ENCODE measurements at places on chromosomes 7 and 10.

- H3K27me3 ChIP-seq = no peaks in the 10 kb centered on the region
- H3K4me3 ChIP-seq = peak overlapping the region; percentile 89
- peak overlapping the region; percentile 89 for H3K27ac ChIP-seq
- peaks cover 41% of the 10 kb centered on the region for H3K36me3 ChIP-seq
- DNase-seq = peak; percentile 76
- H3K4me1 ChIP-seq = peaks cover 10% of the 10 kb centered on the region
Measured at GRCh38 chr10:70816220-70816894, 609 bp downstream of the SGPL1 start.

DNA sequence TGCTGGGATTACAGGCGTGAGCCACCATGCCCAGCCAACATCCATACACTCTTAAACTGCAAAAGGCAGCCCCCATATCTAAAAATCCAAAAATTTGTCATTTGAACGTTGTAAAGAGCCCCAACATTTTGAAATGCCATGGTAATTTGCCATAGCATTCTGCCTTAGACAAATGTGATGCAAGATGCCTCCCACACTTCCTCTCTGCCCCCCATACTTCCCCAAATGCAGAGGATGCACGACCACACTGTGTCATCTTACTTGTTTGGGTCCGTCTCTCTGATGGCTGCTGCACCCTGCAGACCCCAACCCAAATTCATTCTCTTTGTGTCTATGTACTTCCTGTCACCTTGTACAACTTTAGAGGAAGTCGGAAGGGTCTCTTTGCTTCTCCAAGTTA is 1125.6 kb upstream of the AUTS2 start:
- H3K27ac ChIP-seq = no peak overlapping the region
- H3K4me1 ChIP-seq = no peaks in the 10 kb centered on the region
- DNase-seq = no peak
- no peak overlapping the region for H3K4me3 ChIP-seq
- H3K36me3 ChIP-seq = no peaks in the 10 kb centered on the region

GRCh38 chr10:88292185-88292514 is 291.0 kb downstream of the RNLS start:
- DNase-seq = no peak
- H3K27ac ChIP-seq = no peak overlapping the region
- no peaks in the 10 kb centered on the region for H3K4me1 ChIP-seq
- H3K36me3 ChIP-seq = no peaks in the 10 kb centered on the region

GRCh38 chr7:30303312-30304039 is 19.1 kb downstream of the ZNRF2 start:
- H3K4me1 ChIP-seq = 0 out of 2 replicates have a peak, but pooled peaks cover 3% of the 10 kb centered on the region
- no peak for DNase-seq
- no peak overlapping the region for H3K27ac ChIP-seq

DNA sequence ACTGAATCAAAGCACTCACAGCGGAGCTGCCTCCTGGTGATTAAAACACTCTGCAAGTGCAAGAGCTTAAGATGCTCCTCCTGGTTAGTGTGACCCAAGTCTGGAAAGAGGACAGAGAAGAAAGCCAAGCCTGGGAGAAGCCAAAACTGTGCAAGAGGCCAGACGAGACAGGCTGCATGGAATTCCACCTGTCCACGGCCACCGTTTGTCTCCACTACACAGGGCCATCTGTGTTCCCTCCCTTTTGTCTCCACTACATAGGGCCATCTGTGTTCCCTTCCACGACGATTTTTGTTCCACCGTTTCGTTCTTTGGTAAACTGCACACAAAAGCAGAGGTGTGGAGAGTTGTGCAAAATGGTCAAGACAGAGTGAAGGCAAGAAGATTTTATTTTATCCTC is 233.0 kb downstream of the DIP2C start:
- H3K36me3 ChIP-seq = peaks cover 16% of the 10 kb centered on the region
- H3K4me1 ChIP-seq = peaks cover 10% of the 10 kb centered on the region
- H3K27ac ChIP-seq = no peak overlapping the region
- no peaks in the 10 kb centered on the region for H3K27me3 ChIP-seq
- no peak overlapping the region for H3K4me3 ChIP-seq

GRCh38 chr10:48455392-48456151 is 149.1 kb downstream of the MAPK8 start:
- DNase-seq = peak; percentile 36
- H3K27me3 ChIP-seq = no peaks in the 10 kb centered on the region
- no peaks in the 10 kb centered on the region for H3K4me1 ChIP-seq
- H3K4me3 ChIP-seq = no peak overlapping the region
- no peaks in the 10 kb centered on the region for H3K36me3 ChIP-seq

- peaks cover 9% of the 10 kb centered on the region for H3K4me1 ChIP-seq
- DNase-seq = no peak
Measured at GRCh38 chr7:90267263-90267858, 22.4 kb downstream of the CFAP69 start.

- H3K4me3 ChIP-seq = no peak overlapping the region
- H3K27me3 ChIP-seq = no peaks in the 10 kb centered on the region
- no peak for DNase-seq
Measured at GRCh38 chr7:120833546-120833945, 24.4 kb downstream of the TSPAN12 start.

GRCh38 chr10:24428410-24428782 is 219.5 kb downstream of the KIAA1217 start:
- no peak for DNase-seq
- H3K27ac ChIP-seq = peak overlapping the region; percentile 26
- H3K4me3 ChIP-seq = no peak overlapping the region
- peaks cover 12% of the 10 kb centered on the region for H3K4me1 ChIP-seq

DNA sequence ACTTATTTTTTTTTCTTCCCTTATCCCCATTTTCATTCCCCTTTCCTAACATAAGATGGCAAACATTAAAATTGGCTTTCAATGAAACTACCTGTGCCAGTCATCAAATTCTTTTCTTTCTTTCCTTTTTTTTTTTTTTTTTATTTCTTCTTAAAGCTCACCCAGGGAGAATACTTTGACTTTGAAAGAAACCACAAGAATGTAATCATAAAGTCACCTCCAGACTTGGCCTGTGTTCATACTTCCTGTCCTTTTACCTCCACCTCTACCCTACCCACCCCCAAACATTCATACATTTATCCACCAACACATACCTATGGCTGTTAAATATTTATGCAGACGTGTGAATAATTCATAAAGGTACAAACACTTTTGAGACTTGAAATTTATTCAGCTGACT is 254.6 kb downstream of the SLC25A13 start:
- H3K4me1 ChIP-seq = peaks cover 20% of the 10 kb centered on the region
- H3K36me3 ChIP-seq = no peaks in the 10 kb centered on the region

DNA sequence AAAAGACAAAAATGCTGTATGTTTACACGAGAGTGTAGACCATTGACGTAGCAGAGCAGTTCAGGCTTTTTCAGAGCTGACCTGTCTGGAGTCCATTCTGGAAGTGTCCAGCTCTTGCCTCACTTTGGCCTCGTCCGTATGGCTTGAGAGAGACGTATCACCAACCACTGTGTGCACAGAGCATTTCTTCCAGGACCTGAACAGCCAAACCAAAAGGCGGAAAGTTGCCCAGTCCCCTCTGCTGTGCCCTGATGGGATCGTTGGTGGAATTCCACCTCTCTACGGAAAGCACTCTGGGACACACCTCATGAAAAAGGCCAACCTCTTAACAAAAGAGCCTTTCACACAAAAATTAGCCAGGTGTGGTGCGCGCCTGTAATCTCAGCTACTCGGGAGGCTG is 184.7 kb upstream of the SH2B2 start:
- no peaks in the 10 kb centered on the region for H3K27me3 ChIP-seq
- no peak for DNase-seq
- H3K36me3 ChIP-seq = peaks cover 37% of the 10 kb centered on the region
- H3K27ac ChIP-seq = no peak overlapping the region
- H3K4me3 ChIP-seq = no peak overlapping the region
- no peaks in the 10 kb centered on the region for H3K4me1 ChIP-seq

DNA sequence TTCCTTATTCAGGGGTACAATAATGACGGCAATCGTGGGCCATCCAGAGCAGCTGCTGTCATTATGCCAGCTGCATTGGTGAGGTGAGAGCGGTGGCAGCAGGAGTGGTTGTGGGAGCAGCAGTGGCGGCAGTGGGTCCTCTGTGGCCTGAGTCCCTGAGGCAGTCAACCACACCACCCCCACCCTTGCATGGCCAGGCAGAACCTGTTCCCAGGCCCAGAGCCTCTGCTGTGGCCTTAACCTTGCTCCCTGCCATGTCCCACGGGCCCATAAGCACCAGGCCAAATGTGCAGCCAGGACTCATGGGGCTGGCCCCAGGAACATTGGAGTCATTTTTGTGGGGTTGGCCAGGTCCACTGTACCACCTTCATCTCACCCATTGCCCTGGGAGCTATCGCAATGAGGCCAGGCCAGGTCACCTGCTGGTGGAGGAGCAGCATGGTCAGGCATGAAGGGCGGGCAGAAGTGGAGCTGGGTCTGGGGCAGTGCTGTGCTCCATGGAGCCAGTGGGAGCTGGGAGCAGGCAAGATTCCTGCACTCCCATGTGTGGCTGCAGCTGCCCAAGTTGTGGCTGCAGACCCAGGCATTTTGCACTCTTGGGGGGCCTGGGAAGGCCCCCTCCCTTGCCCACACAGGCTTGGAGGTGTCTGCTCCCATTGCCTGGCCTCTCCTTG is 213.5 kb downstream of the GPR158 start:
- no peak overlapping the region for H3K27ac ChIP-seq
- no peak overlapping the region for H3K4me3 ChIP-seq
- H3K4me1 ChIP-seq = no peaks in the 10 kb centered on the region
- no peaks in the 10 kb centered on the region for H3K36me3 ChIP-seq

GRCh38 chr7:141097430-141097829 is 23.6 kb downstream of the TMEM178B start:
- H3K27me3 ChIP-seq = no peaks in the 10 kb centered on the region
- no peaks in the 10 kb centered on the region for H3K4me1 ChIP-seq
- DNase-seq = no peak
- no peak overlapping the region for H3K4me3 ChIP-seq
- no peak overlapping the region for H3K27ac ChIP-seq

DNA sequence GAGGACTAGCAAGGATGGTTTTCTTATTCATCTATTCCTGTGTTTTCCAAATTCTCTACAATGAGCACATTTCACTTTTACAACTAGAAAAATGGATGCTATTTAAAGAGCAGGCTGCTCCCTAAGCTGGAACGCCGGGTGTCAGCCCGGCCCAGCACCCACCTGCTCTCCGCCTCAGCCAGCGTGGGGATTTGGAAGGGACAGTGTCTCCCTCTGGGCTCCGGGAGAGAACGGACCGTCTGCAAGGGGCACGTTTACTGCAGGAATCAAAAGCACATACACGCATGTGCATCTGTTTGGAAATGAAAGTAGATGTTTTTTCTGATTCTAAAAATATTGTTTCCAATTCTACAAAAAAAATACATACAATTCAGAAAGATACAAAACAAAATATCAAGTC is 2.3 kb upstream of the JAKMIP3 start:
- DNase-seq = no peak
- no peaks in the 10 kb centered on the region for H3K36me3 ChIP-seq
- no peak overlapping the region for H3K27ac ChIP-seq
- H3K27me3 ChIP-seq = no peaks in the 10 kb centered on the region

GRCh38 chr7:7805511-7806153 is 87.2 kb upstream of the RPA3 start:
- no peaks in the 10 kb centered on the region for H3K27me3 ChIP-seq
- no peaks in the 10 kb centered on the region for H3K36me3 ChIP-seq
- H3K4me3 ChIP-seq = no peak overlapping the region
- no peak for DNase-seq
- peaks cover 4% of the 10 kb centered on the region for H3K4me1 ChIP-seq

GRCh38 chr10:85603151-85603940 is 763.2 kb downstream of the GRID1 start:
- no peaks in the 10 kb centered on the region for H3K36me3 ChIP-seq
- no peak overlapping the region for H3K27ac ChIP-seq
- peak; percentile 78 for DNase-seq
- peaks cover 16% of the 10 kb centered on the region for H3K4me1 ChIP-seq
- no peaks in the 10 kb centered on the region for H3K27me3 ChIP-seq
- no peak overlapping the region for H3K4me3 ChIP-seq

DNA sequence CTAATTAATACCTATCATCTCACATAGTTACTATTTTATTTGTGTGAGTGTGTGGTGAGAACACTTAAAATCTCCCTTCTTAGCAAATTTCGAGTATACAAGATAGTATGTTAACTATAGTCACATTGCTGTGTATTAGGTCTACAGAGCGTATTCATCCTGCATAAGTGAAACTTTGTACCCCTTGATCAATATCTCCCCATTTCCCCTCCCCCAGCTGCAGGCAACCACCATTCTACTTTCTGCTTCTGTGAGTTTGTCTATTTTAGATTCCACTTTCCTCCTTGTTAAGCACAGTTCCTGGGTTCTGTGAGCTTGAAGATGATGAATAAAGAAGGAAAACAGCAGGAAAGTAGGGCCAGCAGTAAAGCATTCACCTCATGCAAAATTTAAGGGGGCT is 42.4 kb downstream of the MRPS33 start:
- H3K36me3 ChIP-seq = no peaks in the 10 kb centered on the region
- DNase-seq = no peak
- H3K27me3 ChIP-seq = no peaks in the 10 kb centered on the region
- H3K4me3 ChIP-seq = no peak overlapping the region
- H3K27ac ChIP-seq = no peak overlapping the region

GRCh38 chr7:140229591-140230515 is 53.1 kb upstream of the KDM7A start:
- peaks cover 9% of the 10 kb centered on the region for H3K4me1 ChIP-seq
- H3K27me3 ChIP-seq = peaks cover 37% of the 10 kb centered on the region
- peak overlapping the region; percentile 8 for H3K4me3 ChIP-seq
- H3K27ac ChIP-seq = no peak overlapping the region

- no peaks in the 10 kb centered on the region for H3K27me3 ChIP-seq
- H3K4me1 ChIP-seq = peaks cover 89% of the 10 kb centered on the region
- H3K36me3 ChIP-seq = no peaks in the 10 kb centered on the region
- no peak overlapping the region for H3K27ac ChIP-seq
- H3K4me3 ChIP-seq = no peak overlapping the region
- peak; percentile 50 for DNase-seq
Measured at GRCh38 chr10:85645926-85646711, 720.5 kb downstream of the GRID1 start.

GRCh38 chr10:80281292-80281691 is 8.2 kb downstream of the MAT1A start:
- no peak for DNase-seq
- no peak overlapping the region for H3K4me3 ChIP-seq
- no peaks in the 10 kb centered on the region for H3K36me3 ChIP-seq
- H3K27me3 ChIP-seq = no peaks in the 10 kb centered on the region
- no peak overlapping the region for H3K27ac ChIP-seq
- H3K4me1 ChIP-seq = no peaks in the 10 kb centered on the region

- no peaks in the 10 kb centered on the region for H3K36me3 ChIP-seq
- H3K4me3 ChIP-seq = no peak overlapping the region
- no peak overlapping the region for H3K27ac ChIP-seq
Measured at GRCh38 chr7:7490003-7490402, 45.7 kb downstream of the COL28A1 start.

DNA sequence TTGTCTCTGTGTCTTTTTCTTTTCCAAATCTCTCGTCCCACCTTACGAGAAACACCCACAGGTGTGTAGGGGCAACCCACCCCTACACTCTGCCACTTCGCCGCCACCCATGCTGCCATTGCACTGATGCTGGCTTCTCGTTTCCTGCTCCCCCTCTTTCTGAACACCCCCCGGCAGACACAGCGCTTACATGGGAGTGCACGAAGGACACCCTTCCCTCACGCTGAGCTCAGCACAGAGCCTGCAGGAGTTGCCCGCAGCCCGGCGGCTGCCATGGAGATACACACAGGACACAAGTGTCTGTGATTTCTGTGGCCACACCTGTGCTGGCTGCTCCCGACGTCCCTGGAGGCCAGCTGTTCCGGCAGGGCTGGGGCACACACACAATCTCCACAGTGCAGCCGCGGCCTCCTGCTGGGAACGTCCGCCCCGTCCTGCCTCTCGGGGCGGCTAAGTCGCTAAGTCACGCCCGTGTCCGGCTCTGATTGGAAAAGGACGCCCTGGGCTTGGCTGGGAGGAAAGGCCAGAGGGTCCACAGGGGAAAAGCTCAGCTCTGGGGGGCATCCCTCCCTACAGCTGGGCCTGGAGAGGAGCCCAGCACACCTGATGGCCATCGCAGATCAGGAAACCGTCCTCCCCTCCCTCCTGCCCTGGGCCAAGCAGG is 349.8 kb downstream of the PTPRN2 start:
- H3K27me3 ChIP-seq = no peaks in the 10 kb centered on the region
- no peak overlapping the region for H3K27ac ChIP-seq
- no peak for DNase-seq
- no peak overlapping the region for H3K4me3 ChIP-seq
